ENCODE measurements at places on chromosomes 6 and 20.

- no peak for DNase-seq
These were observed 140.4 kb downstream of the CENPW start for GRCh38 chr6:126480268-126480667.

- DNase-seq: no peak
These were observed 45.6 kb upstream of the SLC9A8 start for GRCh38 chr20:49766979-49767521.

- no peak for DNase-seq
These were observed 68.3 kb downstream of the ANKS1A start for GRCh38 chr6:34957231-34957783.

- DNase-seq: no peak
These were observed 45.5 kb downstream of the IRF4 start for GRCh38 chr6:437037-437392.

DNA sequence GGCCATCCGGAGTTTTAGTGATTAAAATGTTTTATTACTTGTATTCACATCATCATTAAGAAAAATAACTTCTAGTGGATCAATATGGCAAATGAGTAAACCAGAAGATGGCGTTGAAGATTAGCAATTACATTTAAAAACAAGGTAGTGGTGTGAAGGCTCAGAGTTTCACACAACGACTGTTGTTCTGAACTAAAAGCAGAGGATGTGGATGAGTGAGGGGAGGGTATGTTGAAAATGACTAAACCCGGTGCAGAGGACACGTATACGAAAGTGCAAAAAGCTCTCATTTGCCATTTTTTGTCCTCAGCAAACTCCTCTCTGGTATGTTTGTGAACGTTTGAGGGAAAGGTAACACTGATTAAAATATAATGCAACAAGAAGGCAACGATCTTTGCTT, 1.9 kb upstream of the IRF4 start:
- DNase-seq: no peak

DNA sequence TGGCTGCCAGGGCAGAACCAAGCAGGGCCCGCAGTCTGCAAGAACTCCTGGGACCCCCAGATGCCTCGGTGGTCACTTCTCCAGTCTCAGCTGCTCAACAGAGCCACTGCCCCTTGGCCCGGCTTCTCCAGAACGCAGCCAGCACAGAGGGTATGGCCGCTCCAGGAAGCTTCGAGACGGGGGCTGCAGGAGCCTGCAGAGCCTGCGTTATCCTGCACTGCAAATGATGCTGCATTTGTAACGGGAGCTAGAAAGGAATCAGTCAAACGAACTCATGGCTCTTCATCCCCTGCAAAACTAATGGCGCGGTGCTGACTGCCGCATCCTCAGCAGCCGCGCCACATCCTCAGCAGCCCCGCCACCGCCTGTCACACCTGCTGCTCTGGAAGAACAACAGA, 254.9 kb downstream of the TAF4 start:
- no peak for DNase-seq

DNA sequence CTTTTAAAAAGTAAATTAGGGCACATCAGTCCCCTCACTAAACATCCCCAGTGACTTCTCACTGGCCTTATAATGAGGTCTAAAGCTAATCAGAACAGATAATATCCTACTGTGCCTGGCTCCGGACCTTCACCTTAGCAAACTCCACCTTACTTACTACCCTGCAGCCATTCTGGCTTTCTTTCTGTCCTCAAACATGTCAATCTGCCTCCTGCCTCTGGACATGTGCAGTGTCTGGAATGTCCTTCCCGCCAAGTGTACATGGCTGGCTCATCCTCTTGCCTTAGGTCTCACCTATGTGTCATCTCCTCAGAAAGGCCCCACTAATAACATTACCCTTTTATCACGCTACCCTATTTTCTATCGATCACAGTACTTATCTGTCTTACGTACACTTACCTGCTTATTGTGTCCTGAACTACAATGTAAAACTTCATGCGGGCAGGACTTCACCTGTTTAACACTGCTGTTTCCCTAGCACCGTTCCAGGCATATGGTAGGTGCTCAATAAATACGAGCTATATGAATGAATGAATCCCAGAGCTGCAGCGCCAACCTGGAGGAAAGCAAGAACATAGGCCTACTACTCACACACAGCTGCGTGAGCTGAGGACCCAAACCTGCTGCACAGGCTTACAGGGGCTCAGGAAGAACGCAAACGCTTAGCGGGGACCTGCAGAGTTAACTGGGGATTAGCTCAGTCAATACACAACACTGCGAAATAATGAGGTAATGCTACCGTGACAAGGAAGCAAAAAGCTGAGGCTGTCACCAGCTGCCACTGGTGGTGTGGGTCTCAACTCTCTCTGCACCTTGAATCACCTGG, 991 bp downstream of the UQCC2 start:
- no peak for DNase-seq

DNA sequence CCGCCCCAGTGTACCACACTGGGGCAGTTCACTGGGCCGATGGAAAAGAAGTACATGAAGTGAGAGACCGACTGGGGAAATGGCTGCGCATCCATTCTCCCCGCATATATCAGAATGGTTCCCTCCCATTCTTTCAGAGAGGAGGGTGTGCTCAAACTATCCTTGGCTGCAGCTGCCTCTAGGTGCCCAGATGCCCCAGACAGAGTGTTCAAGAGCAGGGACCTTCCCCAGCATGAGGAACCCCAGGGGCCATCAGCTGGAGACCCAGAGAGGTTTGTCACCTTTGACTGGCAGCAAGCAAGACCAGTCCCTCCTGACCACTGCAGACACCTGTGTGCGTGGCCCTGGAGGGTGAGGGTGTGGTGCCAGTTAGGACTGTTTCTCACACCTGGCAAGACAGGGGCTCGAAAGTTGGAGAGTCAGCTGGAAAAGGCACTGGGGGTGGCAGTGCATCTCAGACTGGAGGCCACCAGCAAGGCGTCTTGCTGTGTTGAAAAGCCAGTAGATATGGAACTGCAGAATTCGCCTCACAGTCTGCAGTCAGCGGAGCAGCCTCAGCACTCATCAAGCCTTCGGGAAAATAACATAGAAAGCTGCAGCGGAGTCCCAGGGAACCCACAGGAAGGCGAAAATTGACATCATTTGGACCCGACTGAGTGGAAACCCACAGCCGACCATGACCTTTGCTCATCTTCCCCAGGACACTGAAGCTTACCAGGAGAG, 76.7 kb downstream of the GPR6 start:
- no peak for DNase-seq

DNA sequence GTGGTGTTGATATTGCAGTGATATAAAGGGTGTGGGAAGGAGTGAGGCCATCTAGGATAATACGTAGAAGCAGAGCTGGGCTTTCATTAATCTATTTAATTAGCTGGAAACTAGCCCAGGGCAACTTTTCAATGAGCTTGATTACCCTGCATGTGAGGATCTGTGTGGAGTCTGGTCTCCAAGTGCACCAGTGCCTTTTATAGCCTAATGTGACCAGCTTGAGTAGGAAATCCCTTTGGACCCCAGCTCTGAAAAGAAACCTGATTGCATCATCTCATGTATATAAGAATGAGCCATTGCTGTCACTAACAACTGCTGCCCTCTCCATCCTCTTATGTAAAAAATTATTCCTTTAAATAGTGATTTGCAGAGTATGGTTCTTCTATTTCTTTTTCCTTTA, 72.6 kb downstream of the CD109 start:
- no peak for DNase-seq
